Activated CD8-positive, alpha-beta memory T cell treated with anti-CD3 and anti-CD28 coated beads, Interleukin-2, amount 50 U/mL, for 4 hours (primary cell): ENCODE measurements at places on chromosomes 7 and 10.

- DNase-seq: no peak
Observed at GRCh38 chr10:21368022-21368582, 157.4 kb downstream of the SKIDA1 start.

GRCh38 chr7:99733448-99733847 lies 1.5 kb downstream of the CYP3A7 start:
- DNase-seq: no peak

DNA sequence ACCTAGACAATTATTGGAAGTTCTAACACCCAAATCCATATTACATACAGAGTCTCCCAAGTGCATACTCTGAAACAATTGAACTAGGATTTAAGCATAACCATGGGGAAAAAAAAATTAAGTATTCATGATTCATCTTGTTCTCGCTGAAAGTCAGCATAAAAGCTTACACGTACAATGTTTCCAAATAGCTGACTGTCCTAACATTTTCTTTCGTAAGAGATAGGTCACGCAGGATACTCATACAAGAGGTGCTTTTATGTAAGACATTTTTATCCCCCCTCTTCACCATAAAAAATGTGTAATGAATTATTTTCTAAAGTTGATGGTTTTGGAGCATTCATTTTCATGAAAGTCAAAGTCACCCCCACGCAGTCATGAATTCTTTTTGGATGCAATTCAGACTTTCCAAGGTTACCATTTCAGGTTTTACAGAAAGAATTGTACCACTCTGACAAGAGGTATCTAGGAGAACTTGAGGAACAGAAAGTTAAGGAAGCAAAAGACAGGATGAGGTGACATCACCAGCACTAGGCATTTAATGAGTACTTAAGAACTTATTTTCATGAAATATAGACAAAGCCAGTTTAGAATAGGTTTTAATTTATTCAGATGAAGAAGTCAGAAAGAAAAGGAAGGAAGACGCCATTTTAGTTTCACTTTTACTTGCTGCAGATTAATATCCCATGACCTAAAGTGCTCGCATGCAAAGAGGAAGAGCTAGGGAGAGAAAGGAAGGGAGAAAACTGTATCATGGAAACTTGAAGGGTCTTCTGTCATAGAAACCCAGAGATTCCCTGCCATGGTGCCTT lies 55.8 kb downstream of the TMEM26 start:
- DNase-seq: no peak

DNA sequence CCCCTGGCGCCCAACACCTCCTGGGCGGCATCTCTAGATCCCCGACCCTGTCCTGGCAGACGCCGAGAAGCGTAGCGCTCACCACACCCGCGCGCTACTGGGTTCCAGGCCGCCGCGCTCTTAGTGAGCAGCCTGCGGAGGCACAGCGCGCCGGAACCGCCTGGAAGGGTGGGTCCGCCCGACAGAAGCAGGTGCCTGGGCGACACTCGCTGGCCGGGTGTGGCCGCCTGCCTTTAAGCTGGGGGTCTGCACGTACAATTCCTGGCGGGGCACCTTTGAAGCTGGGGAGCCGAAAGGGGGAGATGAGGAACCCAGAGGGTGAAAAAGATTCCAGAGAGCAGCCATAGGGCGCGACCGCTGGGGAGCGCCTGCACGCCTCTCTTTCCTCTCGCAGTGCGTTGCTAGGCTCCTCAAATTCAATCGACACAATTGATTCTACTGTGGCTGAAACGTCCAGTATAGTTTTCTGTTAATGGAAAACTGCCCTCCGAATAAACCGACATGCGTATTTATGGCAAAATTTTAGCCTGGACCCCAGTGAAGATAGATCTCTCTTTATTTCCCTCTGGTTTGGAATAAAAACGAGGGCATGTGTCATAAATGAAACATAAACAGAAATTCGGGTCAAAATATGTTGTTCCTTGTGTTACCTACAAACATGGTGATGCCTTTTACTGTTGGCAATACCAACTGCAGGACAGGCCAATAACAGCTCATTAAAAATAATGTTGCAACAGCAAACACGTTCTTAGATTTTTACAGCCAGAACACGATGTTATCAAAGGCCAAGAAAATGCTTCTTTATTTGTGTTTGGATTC lies 4.6 kb downstream of the HMX3 start:
- DNase-seq: no peak

DNA sequence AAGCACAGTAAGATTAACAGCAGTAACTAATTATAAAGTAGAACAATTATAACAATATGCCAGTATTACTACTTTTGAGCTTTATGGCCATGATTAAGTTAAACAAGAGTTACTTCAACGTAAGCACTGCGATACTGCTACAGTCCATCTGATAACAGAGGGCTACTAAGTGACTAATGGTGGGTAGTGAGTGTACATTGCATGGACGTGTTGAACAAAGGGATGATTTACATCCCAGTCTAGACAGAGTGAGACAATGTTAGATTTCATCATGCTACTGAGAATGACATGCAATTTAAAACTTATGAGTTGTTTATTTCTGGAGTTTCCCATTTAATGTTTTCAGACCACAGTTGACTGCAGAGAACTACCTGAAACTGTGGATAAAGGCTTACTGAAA lies 45.6 kb downstream of the TPST1 start:
- DNase-seq: no peak

- DNase-seq: no peak
Observed at GRCh38 chr10:71981876-71982230, 17.7 kb downstream of the CHST3 start.

DNA sequence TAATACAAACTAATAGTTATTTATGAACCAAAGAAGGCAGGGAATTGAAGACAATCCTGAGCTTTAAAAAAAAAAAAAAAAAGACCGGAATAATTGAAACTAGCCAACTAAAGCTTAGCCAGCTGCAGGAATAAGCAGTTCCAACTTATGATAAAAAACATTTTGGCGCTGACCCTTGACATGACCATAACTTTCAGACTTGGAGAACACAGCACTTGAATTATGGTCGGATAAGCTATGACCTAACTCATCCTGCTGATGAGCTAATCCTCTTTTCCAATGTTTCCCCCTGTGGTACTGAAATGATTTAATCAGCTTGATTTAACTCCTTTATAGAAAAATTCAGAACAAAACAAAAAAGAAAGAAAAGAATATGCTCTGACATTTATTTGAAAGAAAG lies 181.8 kb downstream of the DGKB start:
- no peak for DNase-seq

- no peak for DNase-seq
Observed at GRCh38 chr10:86876748-86877147, 80.7 kb downstream of the MMRN2 start.

DNA sequence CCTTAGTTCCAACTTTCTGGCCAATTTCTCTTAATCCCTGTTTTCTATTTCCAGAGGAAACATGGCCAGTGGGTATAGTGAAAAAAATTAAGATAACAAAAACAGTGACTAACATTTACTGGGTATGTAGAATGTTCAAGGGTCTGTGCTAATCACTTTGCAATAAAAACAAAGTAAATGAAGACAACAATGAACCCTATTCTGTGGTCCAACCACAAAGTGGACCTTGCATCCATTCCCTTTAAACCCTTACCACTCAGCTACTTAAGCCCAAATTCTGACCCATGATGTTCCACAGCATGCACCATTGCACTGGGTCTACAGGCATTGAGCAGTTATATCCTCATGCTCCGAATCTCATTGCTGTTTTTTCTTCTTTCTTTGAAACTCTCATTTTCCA lies 179.9 kb upstream of the PRKCQ start:
- no peak for DNase-seq

DNA sequence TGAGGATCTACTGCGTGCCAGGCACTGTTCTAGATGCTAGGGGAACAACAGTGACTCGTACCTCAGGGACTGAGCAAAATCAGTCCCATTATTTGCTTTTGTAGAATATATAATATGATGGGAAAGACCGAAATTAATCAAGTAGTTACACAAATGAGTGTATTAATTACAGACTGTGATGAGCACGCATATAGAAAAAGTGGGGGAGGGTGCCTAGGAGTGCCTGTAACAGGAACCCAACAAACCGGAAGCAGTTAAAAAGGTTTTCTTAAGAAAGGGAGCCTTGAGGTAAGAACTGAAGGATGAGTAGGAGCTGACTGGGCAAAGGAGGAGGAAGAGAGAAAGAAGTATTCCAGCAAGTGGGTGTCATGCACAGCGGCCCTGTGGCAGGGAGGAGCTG lies 28.2 kb upstream of the IL6 start:
- no peak for DNase-seq

GRCh38 chr7:150938566-150938965 lies 39.6 kb downstream of the KCNH2 start:
- DNase-seq: peak; percentile 3

GRCh38 chr7:77716804-77717203 lies 20.5 kb downstream of the RSBN1L start:
- no peak for DNase-seq

GRCh38 chr7:115505136-115505535 lies 525.4 kb downstream of the TFEC start:
- no peak for DNase-seq

DNA sequence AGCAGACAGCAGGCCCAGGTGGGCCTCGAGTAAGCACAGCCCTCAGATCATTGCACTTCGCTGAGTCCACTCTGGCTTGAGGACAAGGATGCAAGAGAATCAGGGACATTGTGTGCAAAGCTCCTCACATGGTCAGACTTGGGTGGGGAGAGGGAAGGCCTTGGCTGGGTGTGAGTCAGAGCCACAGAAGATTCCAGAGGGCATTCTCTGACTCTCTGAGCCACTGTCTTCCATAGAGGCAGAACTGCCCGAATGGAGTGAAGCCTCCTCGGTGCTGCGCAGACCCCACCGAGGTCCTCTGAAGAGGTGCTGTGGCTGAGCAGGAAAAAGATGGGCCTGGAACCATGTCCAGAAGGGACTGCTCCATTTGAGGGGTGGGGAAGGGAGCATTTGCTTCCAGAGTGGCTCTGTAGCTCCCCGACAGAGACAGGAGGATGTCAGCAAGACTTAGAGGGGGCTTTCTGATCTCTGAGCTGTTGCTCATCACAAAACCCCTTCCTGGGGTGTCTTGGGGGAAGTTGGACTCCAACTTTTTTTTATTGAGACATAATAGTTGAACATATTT lies 120.8 kb downstream of the PTPN20 start:
- DNase-seq: no peak
